ENCODE measurements at places on chromosomes 6 and 20.

DNA sequence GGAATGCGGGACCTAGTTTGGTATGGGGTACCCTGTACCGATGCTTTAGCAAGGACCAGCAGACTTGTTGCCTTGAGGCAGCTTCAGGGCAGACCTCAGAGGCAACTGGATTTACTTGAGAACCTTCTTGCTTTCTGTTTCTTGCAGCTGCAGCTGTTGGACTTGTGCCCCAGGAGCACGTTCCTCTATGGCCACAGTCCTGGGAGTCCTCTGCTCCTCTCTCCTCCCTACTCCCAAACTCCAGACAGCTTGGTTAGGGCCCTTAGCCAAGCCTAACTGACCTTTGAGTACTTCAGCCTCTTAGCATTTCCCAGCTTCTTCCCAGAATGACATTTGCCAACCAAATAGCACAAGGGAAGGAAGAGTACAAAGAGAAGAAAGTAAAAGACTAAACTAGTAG lies 34.7 kb downstream of the GHRH start:
- DNase-seq = no peak

GRCh38 chr6:26322645-26323482 lies 42.1 kb upstream of the BTN3A2 start:
- peak; percentile 64 for DNase-seq

DNA sequence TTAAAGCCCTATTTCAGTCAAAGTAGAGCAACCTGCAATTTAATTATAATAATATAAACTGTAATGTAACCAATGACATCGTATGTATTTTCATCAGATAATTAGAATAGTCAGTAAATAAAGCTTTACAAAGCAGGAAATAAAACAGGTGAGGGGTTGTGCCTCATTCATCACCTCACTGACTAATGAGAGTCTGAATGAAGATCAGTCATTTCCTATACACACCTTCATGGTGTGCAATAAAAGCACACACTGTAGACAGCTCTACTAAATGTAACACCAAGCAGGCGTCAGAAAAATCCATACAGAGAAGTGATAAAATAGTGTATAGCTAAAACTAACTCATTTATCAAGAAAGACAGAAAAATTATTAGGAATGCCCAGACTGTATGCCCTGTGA lies 105.9 kb downstream of the MAN1A1 start:
- DNase-seq = no peak

GRCh38 chr6:82129797-82130196 lies 117.7 kb downstream of the IBTK start:
- DNase-seq = peak; percentile 0

- no peak for DNase-seq
Observed at GRCh38 chr6:136772685-136773472, 19.4 kb downstream of the MAP3K5 start.

DNA sequence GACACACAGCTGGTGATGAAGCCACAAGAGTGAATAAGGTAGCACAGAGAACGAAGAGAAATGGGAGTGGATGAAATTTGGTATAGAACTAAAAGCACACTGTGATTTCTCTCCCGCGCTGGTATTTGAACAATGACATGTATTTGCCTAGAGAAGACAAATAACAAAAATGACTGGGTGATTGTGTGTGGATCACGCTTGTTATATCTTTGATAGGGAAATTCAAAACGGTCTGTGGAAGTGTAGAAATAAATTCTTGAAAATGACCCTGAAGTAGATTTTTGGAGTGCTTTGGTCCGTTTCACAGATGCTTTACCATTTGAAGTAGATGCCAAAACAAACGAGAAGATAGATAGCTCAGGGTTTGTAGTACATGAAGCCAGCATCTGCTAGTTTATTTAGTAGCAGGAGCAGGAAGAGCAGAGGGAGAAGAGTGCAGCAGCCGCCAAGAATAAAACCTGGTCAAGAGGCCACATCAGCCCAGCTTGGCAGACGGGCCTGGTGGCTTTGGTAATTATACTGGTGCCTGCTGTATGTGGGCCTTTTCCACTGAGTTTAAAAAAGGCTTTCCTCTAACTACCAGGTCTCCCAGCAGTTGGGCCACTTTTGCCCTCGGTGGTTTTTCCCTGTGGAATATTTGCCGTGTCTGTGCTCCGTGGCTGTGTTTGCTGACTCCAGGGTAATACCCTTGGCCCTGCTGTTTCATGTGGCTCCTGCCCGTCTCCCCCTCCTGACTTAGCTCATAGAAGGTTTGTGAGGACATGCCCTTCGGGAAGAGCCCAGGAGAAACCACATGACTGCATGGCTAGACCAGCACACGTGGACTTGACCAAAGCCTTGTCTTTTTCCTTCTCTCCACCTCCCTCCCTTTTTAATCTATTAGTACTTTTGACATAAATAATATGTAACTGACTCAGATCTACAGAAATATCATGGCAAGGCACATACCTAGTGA lies 294.0 kb downstream of the SOX4 start:
- DNase-seq = peak; percentile 95

DNA sequence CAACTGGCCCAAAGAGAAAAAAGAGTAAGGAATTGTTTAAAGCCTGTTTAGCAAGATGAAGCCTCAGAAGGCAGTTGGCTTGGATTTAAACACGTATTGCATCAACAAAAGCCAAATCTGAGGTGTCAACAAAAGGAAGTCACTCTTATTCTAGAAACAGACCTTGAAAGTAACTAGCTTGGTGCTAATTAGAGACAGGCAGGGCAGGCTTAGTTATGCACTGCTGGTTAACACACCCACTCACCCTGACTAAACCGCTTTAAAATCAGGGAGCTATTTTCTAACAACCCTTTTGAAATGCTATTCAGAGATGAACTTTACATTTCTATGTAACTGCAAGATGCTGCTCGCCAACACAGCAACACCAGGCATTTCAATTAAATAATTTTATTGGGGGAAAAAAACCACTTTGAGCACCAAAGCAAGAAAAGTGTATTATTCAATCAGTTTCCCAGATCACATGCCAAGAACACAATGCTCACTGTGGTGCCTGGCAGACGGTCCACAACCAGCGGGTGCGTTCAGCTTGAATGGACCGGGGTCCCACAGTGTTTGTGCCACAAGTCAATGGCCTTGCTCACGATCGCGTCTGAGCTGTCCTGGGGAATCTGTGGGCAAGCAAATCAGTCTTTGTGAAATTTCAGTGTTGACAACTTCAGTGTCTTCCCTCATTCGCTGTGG lies 23.6 kb downstream of the TBC1D7 start:
- DNase-seq = no peak

- DNase-seq = no peak
Observed at GRCh38 chr6:2186516-2186915, 58.9 kb downstream of the GMDS start.

DNA sequence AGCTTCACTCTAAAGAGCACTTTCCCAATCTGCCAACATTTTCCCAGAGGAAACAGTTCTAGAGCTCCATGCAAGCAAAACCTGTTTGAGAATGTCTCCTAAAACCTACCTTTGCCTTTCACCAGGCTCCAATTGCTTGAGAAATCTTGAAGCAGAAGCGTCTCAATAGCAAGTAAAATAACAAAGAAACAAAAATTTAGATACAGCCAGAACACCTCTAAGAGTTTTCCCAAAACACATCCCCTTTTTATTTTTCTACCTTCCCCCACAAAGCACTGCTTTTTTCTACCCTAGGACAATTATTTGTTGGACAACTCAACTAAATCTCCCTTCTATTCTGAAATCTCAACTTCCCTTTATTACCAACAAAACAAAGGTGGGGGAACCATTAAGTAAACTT lies 3.6 kb downstream of the VGLL2 start:
- no peak for DNase-seq

DNA sequence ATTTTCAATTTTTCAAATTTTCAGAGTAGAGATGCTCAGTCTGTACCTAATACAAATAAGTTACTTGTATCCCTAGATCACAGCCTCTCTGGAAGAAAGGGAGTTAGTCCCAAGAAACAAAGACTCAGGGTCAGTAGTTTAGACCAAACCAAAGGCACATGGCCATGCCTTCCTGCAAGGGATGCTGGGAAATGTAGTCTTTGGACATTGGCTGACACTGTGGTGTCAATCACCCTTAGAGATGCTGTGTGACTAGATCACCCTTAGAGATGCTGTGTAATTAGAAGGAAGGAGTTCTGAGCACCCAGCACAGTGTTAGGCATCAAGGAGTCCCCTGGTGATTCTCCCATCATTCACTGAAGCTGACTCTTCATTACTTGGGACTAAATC lies 202.1 kb downstream of the NFATC2 start:
- no peak for DNase-seq

DNA sequence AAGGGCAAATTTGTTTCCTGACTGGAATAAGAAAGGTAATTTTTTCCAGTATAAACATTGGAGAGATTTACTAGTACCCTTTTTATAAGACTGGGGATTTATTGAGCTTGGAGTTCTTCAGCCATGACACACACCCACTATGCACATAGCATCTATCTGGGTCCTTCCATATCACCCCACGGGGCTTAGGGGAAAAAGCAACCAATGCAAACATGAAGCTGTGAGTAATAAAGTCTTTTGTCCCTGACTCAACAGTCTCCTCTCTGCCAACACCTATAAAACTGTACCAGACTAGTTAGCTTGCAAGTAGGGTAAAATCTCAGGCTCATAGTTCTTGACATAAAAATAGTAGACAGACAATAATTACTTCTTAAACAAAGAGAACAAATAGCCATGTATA lies 23.4 kb downstream of the COL21A1 start:
- DNase-seq = no peak

GRCh38 chr20:21315138-21315537 lies 12.0 kb downstream of the XRN2 start:
- DNase-seq = no peak

DNA sequence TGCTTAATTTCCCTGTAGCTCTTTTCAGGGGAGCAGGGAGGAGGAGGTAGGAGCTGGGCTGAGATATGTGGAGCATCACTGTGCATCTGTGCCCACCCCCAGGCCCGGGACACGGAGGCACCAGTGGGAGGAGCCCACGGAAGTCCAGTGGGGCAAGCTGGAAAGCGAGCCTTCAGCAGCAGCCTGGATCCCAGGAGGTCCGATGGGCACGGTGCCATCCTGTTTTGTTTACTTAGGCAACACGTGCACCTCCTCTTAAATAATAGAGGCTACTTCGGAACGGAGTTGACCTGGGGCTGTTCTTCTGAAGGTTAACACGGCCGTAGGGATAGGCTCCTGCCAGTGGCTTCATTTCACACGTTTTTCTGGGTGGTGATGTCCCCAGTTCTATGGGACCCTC lies 51.6 kb downstream of the CDH4 start:
- no peak for DNase-seq

GRCh38 chr20:63454731-63455567 lies 17.5 kb downstream of the KCNQ2 start:
- DNase-seq = peak; percentile 44

DNA sequence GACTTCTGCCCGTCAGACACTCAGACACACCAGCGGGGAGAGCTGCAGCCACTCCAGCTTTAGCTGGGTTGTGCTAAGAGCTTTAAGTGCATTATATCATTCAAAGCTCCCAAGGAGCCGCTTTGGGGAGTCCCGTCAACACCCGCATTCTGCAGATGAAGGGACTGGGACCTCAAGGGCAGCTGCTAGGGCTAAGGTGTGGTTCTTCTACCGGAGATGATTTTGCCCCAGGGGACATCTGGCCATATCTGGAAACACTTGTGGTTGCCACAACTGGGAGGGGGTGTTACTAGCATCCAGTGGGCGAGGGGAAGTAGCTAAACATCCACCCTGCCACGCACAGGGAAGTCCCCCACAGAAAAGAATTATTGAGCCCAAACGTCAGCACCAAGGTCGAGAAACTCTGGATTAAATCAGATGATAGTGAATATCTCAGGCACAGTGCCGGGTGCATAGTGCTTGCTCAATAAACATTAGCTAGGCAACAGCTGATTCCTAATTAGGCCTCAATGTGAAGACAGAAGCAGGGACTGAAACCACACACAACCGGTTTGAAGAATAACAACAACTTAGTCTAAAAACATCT lies 29.6 kb downstream of the PMEPA1 start:
- no peak for DNase-seq

DNA sequence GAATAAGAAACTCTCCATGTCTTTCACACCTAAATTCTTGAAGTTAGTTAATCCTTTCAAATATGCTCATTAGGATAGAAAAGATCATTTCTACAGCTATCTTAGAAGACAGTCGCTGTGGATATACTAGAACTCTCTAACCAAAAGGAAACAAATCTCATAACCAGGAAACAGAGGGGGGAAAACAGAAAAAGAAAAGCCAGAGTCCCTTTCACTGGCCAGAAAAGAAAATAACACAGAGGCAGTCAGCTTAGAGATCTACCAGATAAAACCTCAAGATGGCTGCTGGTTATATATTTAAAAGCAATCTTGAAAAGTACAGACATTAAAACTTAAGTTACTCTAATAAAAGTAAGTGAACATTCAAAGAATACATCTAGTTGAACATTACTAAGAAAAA lies 19.6 kb downstream of the NUP153 start:
- DNase-seq = no peak

DNA sequence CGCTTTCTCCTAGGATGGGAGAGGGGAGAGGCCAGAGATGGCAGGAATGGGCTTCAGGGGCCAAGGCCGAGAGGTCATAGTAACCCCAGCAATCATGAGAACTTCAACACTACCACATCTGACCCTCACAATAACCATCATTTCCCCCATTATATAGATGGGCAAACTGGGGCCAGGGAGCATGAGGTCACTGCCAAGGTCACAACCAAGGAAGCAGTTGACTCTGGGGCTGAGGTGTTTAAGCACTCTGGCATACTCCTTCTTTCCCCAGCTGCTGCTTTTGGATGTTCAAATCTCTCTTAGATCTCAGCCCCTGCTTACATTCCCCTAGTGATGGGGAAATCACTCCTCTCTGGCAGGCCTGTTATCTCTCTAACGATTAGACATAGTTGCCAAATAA lies 39.6 kb downstream of the CDH22 start:
- DNase-seq = no peak

- DNase-seq = no peak
Observed at GRCh38 chr6:124053315-124053714, 249.7 kb downstream of the NKAIN2 start.

DNA sequence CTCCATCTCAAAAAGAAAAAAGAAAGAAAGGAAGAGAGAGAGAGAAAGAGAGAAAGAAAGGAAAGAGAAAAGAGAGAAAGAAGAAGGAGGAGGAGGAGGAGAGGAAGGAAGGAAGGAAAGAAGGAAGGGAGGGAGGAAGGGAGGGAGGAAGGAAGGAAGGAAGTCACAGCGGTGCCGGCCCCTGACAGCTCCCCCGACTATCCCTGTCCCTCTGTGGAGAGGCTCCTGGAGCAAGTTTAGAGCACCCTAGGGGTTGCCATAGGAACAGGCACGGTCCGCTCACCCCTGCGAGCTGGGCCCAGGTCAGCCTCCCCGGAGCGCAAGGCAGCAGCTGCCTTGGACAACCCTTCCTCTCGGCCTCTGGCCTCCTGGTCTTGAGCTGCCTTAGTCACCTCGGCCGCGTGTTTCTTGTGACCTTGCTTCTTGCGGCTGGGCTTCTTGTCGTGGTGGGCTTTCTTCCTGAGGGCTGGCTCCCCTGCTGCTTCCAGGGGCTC lies 6.8 kb downstream of the BNIP5 start:
- peak; percentile 3 for DNase-seq
